ENCODE measurements at places on chromosomes 11 and 22.

GRCh38 chr11:33692013-33692504 lies 8.6 kb downstream of the C11orf91 start:
- no peak for DNase-seq

- DNase-seq = no peak
Observed at GRCh38 chr11:98679673-98680072, 341.1 kb upstream of the CNTN5 start.

- no peak for DNase-seq
Observed at GRCh38 chr22:21055880-21056319, 10.2 kb downstream of the LRRC74B start.

DNA sequence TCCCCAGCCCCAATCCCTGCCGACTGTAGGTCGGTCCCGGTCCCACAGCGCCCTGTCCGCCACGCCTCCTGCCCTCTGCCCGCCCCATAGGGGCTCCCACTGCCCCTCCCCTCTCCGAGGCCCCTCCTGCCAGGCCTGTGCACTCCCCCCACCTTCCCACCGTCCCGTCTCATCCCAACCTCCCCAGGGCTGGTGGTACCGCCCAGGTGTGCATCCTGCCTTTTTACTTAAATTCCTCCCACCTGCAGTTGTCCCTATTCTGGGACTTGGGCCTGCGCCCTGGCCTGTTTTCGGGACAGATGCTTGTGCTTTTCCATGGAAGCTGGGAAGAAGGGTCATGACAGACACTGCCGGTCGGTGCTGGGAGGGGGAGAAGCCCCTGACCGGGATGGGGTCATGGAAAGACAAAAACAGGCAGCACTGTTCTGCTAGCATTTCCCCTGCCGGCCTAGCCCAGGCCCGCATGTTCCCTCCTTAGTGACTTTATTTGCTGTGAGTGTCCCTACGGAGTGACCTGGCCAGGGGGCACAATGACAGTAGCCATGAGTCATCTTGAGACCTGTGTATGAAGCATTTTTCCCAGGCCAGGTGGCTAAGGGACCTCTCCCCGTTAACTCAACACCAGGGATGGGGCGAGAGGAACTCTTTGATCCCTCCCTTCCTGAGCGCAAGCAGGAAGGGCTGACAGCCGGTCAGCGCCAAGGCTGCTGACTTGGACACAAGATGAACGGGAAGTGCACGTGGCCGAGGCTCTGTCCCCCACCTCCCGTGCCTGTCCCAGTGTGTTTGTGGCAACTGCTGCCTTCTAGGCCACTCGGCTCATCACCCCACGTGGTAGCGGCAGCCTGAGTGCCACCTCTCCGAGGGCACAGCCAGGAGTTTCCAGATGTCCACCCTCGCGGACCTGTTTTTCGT lies 7.1 kb downstream of the TBX1 start:
- no peak for DNase-seq

GRCh38 chr22:36873614-36874308 lies 13.0 kb downstream of the NCF4 start:
- peak; percentile 33 for DNase-seq

- no peak for DNase-seq
Observed at GRCh38 chr11:111555255-111555654, 14.7 kb downstream of the LAYN start.

DNA sequence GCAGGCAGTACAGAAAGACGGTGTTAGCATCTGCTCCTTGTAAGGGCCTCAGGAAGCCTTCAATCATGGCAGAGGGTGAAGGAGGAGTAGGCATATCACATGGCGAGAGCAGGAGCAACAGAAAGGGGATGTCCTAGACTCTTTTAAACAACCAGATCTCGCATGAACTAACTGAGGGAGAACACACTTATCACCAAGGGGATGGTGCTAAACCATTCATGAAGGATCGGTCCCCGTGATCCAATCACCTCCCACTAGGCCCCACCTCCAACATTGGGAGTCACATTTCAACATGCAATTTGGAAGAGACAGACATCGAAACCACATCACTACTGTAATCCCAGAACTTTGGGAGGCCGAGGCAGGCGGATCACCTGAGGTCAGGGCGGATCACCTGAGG lies 39.9 kb upstream of the LIPT2 start:
- DNase-seq = no peak

DNA sequence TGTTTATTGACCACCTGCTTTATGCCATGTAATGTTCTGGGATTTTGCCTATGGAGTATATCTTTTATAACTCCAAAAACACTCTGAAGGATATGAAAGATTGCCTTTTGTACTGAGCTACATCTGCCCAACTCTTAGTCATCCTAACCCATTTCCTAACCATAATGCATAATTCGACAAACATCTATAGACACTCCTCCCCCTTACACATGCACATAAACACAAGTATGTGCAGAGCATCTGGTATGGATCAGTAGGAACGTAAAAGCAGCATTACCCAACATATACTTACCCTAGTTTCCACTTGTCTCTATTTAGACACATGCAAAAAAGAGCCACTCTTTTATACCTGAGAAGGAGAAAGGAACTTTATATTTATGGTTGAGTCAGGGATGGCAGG lies 272.8 kb downstream of the FAM76B start:
- DNase-seq = no peak

DNA sequence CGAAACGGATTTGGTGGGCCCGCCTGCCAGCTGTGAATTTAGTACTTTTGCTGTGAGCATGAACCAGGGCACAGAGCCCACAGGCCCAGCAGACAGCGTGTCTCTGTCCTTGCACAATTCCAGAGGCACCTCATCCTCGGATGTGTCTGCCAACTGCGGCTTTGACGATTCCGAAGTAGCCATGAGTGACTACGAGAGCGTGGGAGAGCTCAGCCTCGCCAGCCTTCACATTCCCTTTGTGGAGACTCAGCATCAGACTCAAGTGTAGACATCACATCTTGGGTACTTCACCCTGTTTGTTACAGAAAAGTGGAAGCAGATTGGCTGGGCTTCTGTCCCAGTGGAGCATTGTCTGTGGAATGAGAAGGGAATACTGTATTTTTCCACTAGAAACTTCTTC lies 78.6 kb upstream of the MTNR1B start:
- DNase-seq = no peak

DNA sequence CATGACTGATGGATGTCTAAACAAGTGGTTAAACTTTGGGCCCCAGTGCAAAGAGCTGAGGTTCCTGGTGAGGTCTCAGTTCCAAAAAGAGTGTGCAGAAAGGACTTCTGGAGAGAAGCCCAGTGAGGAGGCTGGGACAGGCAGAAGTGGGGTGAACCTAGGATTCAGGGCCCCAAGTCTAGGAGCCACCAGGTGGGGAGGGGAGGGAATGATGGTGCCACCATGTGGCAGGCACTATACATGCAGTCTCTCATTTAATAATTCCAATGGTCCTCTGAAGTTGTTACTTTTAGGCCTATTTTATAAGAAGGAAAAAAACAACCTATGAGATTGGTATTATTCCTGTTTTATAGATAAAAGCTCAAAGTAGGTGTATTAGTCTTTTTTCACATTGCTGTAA lies 102.0 kb downstream of the INSC start:
- DNase-seq = peak; percentile 7

- DNase-seq = no peak
Observed at GRCh38 chr11:130561441-130561881, 113.0 kb downstream of the ADAMTS15 start.

GRCh38 chr11:95444309-95445241 lies 213.6 kb upstream of the SESN3 start:
- DNase-seq = no peak

GRCh38 chr22:19965771-19966709 lies 24.4 kb upstream of the TXNRD2 start:
- peak; percentile 39 for DNase-seq

- DNase-seq = no peak
Observed at GRCh38 chr22:40341604-40342003, 4.7 kb upstream of the ADSL start.

DNA sequence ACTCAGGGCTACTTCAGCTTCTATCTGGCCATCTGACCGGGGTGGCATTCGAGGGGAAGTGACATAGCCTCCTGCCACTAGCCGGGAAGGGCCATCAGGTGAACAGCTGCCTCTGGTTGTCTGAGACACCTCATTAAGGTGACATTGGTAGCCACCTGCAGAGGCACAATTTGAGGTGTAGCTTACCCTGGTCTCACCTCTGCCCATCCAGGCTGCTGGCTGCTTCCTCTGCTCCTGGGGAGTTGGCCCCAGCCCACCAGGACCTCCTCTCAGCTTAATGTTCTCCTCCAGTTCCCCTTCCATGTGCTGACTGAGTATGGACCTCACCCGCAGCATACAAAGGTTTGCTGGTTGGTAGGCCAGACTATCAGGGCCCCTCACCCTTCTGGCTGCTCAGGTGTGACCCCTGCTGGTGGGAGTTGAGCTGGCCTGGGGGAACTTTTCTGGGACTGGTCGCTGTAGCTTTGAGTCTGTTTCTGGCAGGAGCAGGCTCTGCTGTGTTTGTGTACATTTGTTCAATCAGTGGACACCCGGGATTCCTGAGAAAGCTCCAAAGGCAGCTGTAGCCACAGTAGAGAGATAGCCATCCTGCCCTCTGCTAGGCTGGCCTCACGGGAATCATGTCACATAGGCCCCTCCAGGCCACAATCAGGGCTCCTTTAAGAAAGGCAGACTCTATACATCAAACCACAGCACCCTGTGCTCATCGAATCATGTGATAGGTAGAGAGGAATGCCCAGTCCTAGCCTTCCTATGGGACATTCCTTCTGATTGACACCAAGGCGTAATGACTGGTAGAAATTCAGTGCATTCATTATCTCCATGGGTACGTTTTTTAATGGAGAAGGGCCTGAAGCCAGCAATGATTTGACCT lies 295.1 kb upstream of the PLET1 start:
- peak; percentile 36 for DNase-seq

GRCh38 chr22:25677631-25678030 lies 64.4 kb upstream of the MYO18B start:
- DNase-seq = no peak

- no peak for DNase-seq
Observed at GRCh38 chr11:21628641-21629040, 564.2 kb upstream of the ANO5 start.

- peak; percentile 94 for DNase-seq
Observed at GRCh38 chr22:36506637-36507517, at the start of gene FOXRED2. TSS of gene FOXRED2 (minus strand) at chr22:36507040. CDS start at chr22:36506422, 618 bp downstream.

- DNase-seq = no peak
Observed at GRCh38 chr11:117901601-117902000, 25.1 kb upstream of the FXYD6 start.

DNA sequence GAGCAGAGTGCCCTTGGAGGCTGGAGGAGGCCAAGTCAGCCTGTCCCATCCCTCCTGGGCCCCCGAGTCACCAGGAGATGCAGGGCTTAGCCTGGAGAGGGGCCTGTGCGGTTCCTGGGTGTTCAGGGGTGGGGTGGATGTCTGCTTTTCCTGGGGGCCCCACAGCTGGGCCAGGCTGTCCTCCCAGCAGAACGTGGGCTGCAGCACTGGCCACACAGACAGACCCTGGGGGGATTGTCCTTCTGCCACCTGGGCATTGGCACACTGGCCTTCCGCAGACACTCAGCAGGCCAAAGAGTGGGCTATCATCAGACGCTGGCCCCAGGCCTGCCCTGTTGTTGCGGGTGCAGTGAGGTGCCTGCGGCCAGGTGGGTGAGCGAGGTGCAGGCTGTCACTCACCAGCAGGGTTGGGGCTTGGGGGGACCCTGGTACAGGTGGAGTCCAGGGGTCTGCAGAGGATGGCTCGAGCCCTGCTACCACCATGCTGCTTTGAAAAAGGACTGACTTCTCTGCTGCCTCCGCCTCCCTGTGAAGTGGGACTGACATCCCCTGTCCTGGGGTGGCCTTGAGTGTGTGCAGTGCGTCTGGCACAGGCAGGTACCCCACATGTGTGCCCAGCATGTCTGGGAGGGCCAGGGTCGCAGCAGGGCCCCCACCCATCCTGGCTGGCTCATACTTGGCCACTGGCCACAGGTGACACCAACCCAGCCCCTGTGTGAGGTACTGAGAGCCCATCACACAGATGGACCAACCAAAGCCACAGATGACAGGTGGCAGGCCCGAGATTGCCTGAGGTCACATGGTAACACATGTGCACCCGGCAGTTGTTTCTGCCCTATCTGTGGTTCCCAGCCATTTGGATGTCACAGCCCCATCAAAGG lies 39.0 kb upstream of the KCNQ1OT1 start:
- no peak for DNase-seq

- DNase-seq = no peak
Observed at GRCh38 chr11:127875131-127875530, 712.2 kb downstream of the ETS1 start.

- no peak for DNase-seq
Observed at GRCh38 chr22:48653306-48653705, 1174.4 kb downstream of the BRD1 start.

DNA sequence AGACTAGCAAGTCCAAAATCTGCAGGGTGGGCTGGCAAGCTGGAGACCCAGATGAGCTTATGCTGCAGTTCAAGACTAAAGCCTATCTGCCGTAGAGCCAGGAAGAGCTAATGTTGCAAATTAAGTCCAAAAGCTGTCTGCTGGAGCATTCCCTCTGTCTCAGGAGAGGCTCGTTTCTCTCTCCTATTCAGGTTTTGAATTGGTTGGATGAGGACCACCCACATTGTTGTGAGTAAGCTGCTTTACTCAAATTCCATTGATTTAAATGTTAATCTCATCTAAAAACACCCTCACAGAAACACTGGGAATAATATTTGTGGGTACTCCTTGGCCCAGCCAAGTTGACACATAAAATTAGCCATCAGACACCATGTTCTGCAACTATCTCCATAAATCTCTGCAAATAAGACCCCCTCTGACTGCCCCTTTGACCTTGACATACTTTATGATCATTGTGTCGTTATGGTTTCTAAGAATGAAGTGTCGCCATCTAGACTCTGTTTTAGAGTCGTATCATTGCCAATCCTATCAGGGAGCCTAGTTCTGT lies 16.8 kb upstream of the CUL5 start:
- DNase-seq = no peak

DNA sequence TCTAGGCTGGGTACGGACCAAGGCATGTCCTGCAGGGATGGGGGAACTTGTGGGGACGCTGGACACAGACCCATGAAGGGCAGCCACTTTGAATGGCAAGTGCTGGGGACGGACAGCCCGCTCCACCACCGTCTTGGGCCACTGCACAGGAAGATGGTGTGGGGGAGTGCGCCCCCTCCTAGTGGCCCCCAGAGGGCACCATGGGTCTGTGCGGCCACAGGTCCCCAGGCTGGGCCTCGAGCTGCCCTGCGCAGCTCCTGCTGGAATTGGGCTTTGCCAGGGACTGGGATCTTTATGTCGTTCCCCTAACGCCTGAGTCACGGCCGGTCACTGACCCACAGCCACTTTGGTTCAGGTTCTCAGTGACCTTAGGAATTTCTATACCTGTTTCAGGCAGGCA lies 44.4 kb downstream of the NAT10 start:
- DNase-seq = no peak
